ENCODE measurements at places on chromosomes 1 and 21. TPM values are rescaled to one million over a fixed set of nuclear protein-coding genes. Genes with fewer than 3 reads are reported as not detected.

The PFDN2 gene
- 90.9 TPM for total RNA-seq

The SPRR3 gene
- total RNA-seq, result not detected

The ETV3L gene
- not detected for total RNA-seq

The CCDC185 gene
- not detected for total RNA-seq

The ADAM30 gene
- not detected for total RNA-seq

DNA sequence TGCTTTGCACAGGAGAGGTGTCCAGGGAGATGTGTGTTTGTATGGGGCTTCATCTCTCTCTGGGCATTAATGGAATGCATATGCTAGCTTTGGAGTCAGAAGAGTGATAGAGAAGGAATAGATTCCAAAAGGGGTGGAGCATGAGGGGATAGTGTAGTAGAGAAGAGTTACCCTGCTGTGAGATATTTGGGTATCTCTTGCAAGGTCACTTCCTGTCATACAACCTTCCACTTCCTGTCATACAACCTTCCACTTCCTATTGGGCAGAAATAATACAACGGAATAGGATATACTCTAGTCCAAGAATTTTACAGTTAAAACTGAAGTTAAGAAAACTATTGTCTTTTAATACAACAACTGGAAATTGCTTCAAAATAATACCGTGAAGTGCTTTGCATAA is 351.8 kb upstream of the FMN2 start:
- DNase-seq, result no peak

GRCh38 chr1:56073614-56074006 is 505.8 kb downstream of the PLPP3 start:
- DNase-seq, result peak; percentile 5

GRCh38 chr1:1004780-1005697 is 5.1 kb upstream of the HES4 start:
- no peak for DNase-seq

DNA sequence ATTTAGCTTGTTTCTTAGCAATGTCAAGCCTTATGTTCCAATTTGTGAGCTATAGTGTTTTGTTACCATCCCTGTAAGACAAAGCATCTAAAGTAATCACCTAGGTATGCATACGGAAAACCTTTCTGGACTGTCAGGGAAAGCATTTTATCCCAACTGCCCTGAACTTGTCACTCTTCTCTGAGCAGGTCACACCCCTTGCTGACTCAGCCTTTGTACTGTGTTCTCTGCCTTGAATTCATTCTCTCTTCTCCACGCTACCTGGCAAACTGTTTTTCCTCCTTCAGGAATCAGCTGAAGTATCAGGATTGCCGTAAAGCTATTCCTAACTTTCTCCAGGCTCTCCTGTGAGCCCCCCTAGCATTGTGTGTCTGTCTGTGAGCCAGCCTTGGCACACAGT is 54.2 kb downstream of the PBX1 start:
- DNase-seq, result no peak

- DNase-seq, result no peak
Measured at GRCh38 chr21:10273196-10273595, 248.2 kb upstream of the TPTE start.
